NCI-H146 (cell line): ENCODE measurements at places on chromosomes 7 and 10.

- no peak for DNase-seq
Measured at GRCh38 chr10:4848356-4849041, 22.5 kb downstream of the AKR1E2 start.

GRCh38 chr7:53002389-53002788, 33.0 kb upstream of the POM121L12 start:
- DNase-seq: no peak

DNA sequence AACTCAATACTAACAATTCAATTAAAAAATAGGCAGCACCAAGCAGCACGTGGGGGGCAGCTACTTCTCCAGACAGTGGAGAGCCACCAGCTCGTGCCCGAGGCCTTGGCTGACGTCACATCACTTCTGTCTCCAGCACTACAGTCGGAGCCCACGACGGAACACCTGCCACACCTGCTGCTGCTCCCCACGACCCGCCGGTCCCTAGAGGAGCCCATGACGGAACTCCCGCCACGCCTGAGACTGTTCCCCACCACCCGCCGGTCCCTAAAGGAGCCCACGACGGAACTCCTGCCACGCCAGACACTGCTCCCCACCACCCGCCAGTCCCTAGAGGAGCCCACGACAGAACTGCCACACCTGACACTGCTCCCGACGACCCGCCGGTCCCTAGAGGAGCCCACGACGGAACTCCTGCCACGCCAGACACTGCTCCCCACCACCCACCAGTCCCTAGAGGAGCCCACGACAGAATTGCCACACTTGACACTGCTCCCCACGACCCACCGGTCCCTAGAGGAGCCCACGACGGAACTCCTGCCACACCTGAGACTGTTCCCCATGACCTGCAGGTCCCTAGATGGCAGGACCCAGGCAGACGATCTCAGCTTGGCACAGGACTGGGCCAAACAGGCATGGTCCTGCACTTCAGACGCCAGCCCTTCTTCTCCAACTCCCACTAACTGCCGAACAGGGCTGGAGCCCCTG, 258.0 kb downstream of the ELFN1 start:
- DNase-seq: no peak

DNA sequence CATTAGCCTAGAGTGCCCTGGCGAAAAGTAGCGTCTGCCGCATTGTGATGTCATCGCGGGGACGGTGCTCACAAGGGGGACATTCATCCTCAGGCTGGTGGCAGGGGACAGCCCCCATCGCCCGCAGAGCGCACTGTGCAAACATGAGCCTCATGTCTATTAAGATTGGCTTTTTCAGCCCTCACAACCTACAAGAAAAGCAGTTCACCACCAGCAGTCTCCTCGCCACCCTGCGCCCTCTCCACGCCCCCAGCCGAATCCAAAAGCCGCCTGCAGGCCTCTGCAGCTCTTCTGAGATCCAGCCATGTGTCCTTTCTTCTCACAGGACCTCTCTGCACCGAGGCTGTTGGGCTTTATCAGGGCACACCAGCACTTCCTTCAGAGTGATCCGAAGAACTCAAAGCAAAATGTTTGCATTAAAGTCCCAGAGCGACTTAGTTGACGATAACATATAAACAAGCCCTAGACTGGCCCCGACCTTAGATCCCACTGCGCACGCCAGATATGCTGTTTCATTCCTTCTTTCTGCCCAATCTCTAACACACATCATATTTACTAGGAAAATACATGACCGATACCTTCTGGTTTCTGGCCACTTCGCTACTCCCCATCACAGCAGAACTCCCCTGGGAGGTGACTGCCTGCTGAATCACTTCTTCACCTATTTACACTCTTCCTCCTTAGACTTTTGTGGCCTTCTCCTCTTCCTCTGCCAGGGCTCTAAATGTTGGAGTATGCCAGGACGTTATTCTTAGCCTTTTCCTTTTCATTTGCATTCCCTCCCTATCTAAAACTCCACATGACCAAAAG, 206.0 kb upstream of the SH2B2 start:
- DNase-seq: peak; percentile 26

GRCh38 chr10:84523526-84523925, 195.1 kb downstream of the CCSER2 start:
- peak; percentile 54 for DNase-seq
